ENCODE measurements at places on chromosomes 13 and 19. TPM values are rescaled to one million over a fixed set of nuclear protein-coding genes. Genes with fewer than 3 reads are reported as not detected.

Gene GPR183
- total RNA-seq = 1.2 TPM

Gene ZNF470
- 3.5 TPM for total RNA-seq

Gene PALM3
- not detected for total RNA-seq

Gene ARHGEF18
- 22.0 TPM for total RNA-seq

Gene PABPC3
- under 0.01 TPM for total RNA-seq

Gene PALM
- total RNA-seq = 54.0 TPM

Gene ICAM4
- 0.13 TPM for total RNA-seq

Gene MAU2
- total RNA-seq = 38.2 TPM

Gene ASPDH
- not detected for total RNA-seq

Gene ZNF865
- 0.39 TPM for total RNA-seq

Measured in dermis microvascular lymphatic vessel endothelial cell (primary cell).